ENCODE measurements at places on chromosomes 12 and 14. TPM values are rescaled to one million over a fixed set of nuclear protein-coding genes. Genes with fewer than 3 reads are reported as not detected.

BDKRB1 gene
- total RNA-seq = 36.5 TPM

NYNRIN gene
- total RNA-seq = 13.7 TPM

CLEC6A gene
- not detected for total RNA-seq

PIWIL1 gene
- total RNA-seq = 0.79 TPM

KCNMB4 gene
- total RNA-seq = 1.8 TPM

NELL2 gene
- total RNA-seq = 9.6 TPM

HCAR1 gene
- 4.2 TPM for total RNA-seq

NTN4 gene
- total RNA-seq = 12.2 TPM
